ENCODE measurements at places on chromosomes 4 and X. TPM values are rescaled to one million over a fixed set of nuclear protein-coding genes. Genes with fewer than 3 reads are reported as not detected.

- DNase-seq = no peak
Observed at GRCh38 chrX:23779025-23779424, 3.9 kb upstream of the SAT1 start.

GRCh38 chr4:76854858-76855257 lies 43.1 kb downstream of the SOWAHB start:
- DNase-seq = no peak

GRCh38 chrX:4994855-4995254 lies 1233.8 kb downstream of the NLGN4X start:
- DNase-seq = no peak

- peak; percentile 76 for DNase-seq
Observed at GRCh38 chr4:1130316-1131186, 17.2 kb upstream of the RNF212 start.

GRCh38 chr4:165328101-165328425 lies 594 bp downstream of the MSMO1 start:
- no peak for DNase-seq

DNA sequence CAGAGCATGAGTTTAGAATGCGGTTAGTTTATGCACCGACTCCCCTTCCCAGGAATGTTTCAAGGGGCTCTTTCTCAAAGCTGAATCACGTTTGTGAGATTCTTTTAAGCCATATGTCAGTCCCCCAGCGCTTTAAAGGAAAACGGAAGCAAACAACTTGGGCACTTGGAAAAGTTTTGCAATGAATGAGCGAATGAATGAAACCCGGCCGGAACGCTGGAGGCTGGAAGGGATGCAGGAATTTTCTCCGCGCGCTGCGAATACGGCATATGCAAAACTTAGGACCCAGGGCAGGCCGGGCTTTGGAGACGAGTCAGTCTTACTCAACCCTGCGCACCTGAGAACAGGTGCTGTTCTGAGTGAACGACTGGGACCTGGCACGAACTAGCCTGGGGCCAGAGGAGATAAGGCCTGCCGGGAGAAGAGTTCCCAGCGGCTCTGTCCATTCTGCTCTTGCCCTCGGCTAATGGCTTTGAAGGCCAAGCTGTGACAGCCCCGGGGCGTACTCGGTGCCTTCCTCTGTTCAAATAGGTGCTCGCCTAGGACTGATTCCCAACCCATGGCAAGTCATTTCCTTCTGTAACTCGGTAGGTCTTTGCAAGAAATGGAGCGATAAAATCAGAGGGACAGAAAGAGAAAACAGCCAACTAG lies 743 bp upstream of the NRK start:
- peak; percentile 11 for DNase-seq

GRCh38 chr4:108346818-108347210 lies 178.1 kb upstream of the LEF1 start:
- DNase-seq = no peak

DNA sequence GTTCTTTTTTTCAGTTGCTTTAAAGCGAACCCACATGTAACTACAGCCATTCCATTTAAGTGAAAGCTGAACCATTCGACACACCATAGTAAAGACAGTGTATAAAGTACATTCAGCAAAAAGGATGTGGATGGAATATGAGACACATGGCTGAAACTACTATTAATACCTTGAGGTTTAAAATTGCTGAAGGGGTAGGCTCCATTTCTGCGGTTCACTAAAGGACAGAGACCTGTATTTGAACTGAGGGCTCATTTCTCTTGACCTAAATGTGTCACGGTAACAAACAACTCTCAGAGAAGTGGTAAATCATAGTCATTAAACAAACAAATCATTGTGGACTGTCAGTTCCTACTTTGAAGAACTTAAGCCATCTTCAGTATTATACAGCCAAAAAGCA lies 1085.6 kb upstream of the TENM3 start:
- no peak for DNase-seq

DNA sequence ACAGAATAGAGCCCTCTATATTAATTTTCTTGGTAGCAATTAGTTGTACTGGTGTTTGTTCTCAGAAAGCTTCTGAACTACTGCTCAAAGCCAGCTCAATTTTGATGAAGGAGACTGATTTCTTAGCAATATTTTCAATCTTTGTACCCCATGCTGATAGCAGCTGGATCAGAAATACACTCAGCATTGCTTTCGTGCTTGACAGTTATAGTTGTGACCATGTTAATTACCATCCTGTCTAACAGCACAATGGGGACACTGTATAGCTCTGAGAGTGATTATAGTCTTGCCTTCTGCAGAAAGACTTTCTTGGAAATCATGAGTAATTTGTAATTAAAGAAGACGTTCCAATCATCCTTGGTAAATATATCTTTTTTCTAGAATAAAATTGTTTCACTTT lies 79.7 kb upstream of the GNPDA2 start:
- no peak for DNase-seq

- DNase-seq = no peak
Observed at GRCh38 chrX:130330146-130330545, 9.6 kb upstream of the SLC25A14 start.

- no peak for DNase-seq
Observed at GRCh38 chrX:3129256-3129655, 88.0 kb downstream of the ARSF start.

DNA sequence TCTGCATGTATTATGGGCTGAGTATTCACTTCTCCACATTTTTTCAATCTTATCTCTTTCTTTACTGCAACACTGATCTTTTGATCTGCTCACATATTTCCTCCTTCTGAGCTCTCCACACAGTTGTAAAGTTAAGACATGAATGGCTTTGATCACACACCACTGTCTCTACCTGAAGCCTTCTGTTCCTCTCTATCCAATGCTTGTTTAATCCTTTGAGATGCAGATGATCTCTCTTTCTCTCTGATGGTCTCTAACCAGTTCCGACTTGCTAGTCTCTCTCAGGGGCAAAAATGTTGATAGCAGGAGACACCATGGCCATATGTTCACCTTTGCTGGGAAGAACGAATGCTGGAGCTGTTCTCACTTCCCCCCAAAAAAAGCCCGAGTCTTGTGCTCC lies 162.4 kb downstream of the UNC5C start:
- no peak for DNase-seq

- DNase-seq = no peak
Observed at GRCh38 chr4:14850455-14851097, 151.7 kb upstream of the CPEB2 start.

- no peak for DNase-seq
Observed at GRCh38 chr4:18630218-18631110, 608.9 kb upstream of the LCORL start.

DNA sequence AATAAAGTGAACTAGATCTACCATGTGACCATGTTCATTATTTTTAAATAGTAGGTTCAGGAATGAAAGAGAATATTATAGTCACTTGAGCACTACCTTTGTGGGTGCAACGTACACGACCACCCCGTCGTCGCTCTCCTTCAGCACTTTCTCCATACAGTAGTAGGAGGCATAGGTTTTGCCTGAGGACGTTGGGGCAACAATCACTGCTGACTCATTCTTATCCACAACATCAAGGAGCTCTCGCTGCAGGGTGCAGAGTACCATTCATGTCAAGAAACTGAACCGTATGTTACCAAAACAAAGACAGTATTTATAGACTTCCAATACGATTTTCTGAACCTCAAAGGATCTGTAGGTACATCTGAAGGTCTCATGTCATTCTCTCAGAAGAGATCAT lies 44.7 kb downstream of the DDX60 start:
- DNase-seq = no peak

DNA sequence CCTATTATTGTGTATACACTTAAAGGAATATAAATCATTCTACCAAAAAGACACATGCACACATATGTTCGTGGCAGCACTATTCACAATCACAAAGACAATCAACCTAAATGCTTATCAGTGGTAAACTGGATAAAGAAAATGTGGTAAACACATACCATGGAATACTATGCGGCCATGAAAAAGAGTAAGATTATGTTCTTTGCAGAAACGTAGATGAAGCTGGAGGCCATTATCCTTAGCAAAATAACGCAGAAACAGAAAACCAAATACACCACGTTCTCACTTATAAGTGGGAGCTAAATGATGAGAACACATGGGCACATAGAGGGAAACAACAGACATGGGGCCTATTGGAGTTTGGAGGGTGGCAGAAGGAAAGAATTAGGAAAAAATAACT lies 593.2 kb downstream of the DMD start:
- DNase-seq = no peak

DNA sequence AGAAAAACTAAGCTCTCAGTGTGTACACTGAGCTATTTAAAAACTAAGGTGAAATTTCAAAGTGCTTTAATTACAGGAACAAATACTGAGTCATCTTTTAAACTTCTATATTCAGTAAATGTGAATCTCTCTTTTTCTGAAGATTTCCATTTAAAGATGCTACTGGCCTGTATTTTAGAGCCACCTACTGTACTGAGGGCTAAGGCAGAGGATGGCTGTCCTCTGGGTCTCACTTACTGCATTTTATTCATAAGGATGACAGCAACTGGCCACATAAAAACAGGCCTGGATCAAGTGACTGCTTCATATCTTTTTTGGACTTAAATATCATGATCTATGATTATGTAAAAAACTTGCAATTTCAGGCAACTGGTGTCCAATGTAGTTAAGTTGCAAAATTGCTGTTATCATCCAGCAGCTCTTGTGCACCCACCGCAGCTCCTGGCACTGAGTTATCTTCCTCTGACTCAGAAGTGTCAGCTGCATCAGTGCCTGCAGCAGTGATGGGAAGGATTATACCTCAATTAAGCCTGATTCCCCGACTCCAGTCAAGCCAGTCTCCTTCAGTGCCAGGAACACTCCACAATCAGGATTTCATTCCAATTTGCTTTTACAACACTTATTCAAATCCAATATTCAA lies 1073.7 kb downstream of the PDHA2 start:
- no peak for DNase-seq

DNA sequence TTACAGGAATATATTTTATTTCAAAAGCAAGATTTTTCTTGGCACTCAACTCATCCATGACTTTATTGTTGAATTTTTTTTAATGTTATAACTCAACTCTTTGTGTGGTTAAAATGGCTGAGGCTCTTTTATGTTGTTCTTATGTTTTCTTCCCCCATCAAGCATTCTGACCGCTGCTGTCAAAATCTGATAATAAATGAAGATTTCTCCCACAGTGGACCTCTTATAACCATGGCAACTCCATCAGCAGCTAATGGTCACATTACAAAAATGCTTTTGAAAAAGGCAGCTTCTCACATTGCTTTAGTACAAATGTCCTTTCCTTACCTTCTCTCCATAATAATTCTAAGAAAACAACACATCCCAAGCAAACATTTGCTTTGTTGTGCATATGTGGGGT lies 96.0 kb upstream of the ATOH1 start:
- DNase-seq = no peak

DNA sequence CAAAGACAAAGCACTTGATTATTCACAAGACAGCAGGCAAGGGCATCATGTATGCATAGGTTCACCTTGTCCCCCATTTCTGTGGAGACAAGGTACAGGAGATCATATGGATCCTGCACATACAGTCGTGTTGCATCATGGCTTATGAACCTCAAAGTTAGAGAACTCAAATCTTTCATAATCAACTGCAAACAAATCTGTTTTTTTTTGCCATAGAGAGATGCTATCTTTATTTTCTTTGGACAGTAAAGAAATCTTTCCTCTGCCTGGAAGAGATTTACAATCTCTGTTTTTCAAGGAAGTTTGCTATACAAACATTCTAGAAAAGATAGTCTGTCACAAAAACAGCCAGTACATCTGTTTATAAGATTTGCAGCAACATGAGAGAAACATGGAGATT lies 578.8 kb downstream of the ANKRD50 start:
- no peak for DNase-seq

DNA sequence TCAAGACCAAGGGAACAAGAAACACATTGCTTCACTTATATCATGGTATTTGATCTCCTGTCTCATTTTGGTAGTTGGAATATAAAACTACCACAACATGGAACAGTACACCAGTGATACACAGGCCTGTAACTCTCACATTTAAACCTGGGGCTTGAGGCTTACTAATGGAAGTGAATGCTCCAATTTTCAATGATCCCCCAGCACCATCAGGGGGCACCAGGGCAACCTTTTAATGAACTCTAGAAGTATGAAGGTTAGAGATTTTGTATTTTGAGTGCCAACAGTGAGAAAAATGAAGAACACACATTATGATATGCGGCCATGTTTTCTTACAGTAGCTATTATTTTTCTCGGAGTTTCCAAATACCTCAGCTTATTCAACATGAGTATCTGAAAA lies 50.7 kb downstream of the C4orf33 start:
- no peak for DNase-seq

DNA sequence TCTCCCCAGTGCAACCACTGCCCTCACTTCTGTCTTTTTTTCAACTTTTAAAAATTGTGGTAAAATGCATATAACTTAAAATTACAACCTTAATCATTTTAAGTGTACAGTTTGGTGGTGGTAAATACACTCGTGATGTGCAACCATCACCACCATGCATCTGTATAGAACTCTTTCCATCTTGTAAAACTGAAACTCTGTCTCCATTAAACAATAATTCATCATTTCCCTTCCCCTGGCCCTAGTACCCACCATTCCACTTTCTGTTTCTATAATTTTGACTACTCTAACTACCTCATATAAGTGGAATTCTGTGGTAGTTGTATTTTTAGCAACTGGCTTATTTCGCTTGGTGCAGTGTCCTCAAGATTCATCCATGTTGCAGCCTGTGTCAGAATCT lies 6.8 kb upstream of the CTBP1 start:
- DNase-seq = no peak

- DNase-seq = no peak
Observed at GRCh38 chr4:55921093-55921492, 27.7 kb upstream of the CEP135 start.

- DNase-seq = no peak
Observed at GRCh38 chr4:11344916-11345315, 83.8 kb downstream of the HS3ST1 start.

GRCh38 chr4:16642897-16643296 lies 255.5 kb downstream of the LDB2 start:
- DNase-seq = no peak

PABPC1L2A gene
- total RNA-seq = not detected

BCORL1 gene
- total RNA-seq = 4.4 TPM

USP17L18 gene
- not detected for total RNA-seq

TMPRSS11A gene
- not detected for total RNA-seq

GPRASP3 gene
- total RNA-seq = 0.99 TPM

PCDH7 gene
- total RNA-seq = 3.3 TPM

ATXN3L gene
- not detected for total RNA-seq
